ENCODE measurements at places on chromosomes 5 and 9. TPM values are rescaled to one million over a fixed set of nuclear protein-coding genes. Genes with fewer than 3 reads are reported as not detected.

DNA sequence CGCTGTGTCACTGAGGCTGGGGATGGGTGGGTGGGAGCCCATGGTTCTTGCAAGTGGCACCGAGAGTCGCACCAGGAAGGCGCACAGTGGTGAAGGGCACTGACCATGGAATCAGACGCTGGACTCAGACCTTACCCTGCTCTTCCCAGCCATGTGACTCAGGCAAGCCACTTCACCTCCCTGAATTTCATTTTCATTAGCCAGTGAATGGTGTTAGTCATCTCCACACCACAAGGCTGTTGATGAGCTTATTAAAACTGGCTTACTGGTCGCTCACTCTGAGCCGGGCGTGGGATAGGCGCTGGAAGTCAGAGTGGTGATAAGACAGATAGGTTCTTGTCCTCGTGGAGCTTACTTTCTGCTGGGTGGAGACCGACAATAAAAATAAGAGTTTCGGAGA is 25.1 kb downstream of the FGF18 start:
- no peaks in the 10 kb centered on the region for H3K4me1 ChIP-seq
- H3K4me3 ChIP-seq: no peak overlapping the region
- H3K27ac ChIP-seq: no peak overlapping the region

GRCh38 chr9:110258690-110259091 is 2.4 kb upstream of the TXN start:
- peaks cover 9% of the 10 kb centered on the region for H3K36me3 ChIP-seq
- DNase-seq: no peak
- peaks cover 36% of the 10 kb centered on the region for H3K4me1 ChIP-seq
- H3K27me3 ChIP-seq: peaks cover 4% of the 10 kb centered on the region

- DNase-seq: no peak
- H3K4me3 ChIP-seq: no peak overlapping the region
Observed at GRCh38 chr5:17113174-17113958, 104.1 kb upstream of the BASP1 start.

The SLC6A3 gene
- total RNA-seq: not detected

The PCDHGC4 gene
- not detected for total RNA-seq

- DNase-seq: no peak
- no peak overlapping the region for H3K27ac ChIP-seq
- H3K27me3 ChIP-seq: no peaks in the 10 kb centered on the region
Observed at GRCh38 chr5:7795306-7795705, 55.6 kb downstream of the CFAP90 start.

GRCh38 chr9:136499071-136499934 is 16.5 kb upstream of the SEC16A start:
- H3K36me3 ChIP-seq: peaks cover 30% of the 10 kb centered on the region

DNA sequence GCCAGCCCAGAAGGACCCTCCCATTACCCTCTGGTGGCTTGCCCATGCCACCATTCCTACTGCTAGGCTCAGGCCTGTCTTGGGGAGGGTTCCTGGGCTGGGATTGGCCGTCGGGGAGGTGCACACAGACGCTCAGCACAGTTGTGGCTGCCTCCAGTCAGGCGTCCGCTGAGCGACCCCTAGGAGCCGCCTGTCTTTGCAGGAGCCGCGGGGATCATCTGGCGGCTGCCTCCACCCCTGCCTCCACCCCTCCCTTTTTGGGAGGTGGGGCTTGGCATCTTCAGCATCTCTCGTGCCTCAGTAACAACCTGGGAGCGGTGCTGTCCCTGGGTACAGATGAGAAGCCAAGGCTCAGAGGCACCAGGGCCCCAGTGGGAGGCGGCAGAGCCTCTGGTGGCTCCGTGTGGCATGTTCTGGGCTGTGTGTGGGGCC is 39.6 kb downstream of the RXRA start:
- no peaks in the 10 kb centered on the region for H3K4me1 ChIP-seq
- no peaks in the 10 kb centered on the region for H3K36me3 ChIP-seq
- no peak for DNase-seq
- H3K4me3 ChIP-seq: no peak overlapping the region

DNA sequence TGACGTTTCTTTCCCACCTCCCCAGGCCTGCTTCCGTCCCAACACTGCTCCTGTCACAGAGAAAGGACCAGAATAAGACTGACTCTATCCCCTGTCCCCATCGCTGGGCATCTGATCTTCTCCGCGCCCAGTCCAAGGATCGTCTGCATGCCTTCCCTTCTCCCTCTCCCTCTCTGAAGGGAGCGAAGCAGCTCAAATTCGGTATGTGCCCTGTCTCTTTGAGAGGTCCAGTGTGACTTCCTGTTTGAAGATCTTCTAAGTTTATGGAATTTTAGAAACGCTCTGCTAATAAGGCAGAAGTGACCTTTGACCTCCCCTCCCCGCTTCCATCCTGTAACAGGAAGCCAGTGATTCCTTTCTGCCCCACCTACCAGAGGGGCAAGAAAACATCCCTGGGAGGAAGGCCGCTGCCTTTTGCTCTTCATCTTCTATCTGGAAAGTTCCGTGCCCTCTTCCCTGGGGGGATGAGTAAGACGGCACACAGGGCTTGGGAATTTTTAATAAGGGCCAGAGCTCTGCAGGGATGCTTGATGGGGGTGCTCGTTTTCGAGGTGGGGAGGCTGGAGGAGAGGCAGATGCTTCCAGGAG is 40.7 kb upstream of the RNU6ATAC start:
- no peaks in the 10 kb centered on the region for H3K4me1 ChIP-seq
- no peak for DNase-seq
- peaks cover 29% of the 10 kb centered on the region for H3K27me3 ChIP-seq
- no peak overlapping the region for H3K4me3 ChIP-seq
- H3K27ac ChIP-seq: no peak overlapping the region
- no peaks in the 10 kb centered on the region for H3K36me3 ChIP-seq

DNA sequence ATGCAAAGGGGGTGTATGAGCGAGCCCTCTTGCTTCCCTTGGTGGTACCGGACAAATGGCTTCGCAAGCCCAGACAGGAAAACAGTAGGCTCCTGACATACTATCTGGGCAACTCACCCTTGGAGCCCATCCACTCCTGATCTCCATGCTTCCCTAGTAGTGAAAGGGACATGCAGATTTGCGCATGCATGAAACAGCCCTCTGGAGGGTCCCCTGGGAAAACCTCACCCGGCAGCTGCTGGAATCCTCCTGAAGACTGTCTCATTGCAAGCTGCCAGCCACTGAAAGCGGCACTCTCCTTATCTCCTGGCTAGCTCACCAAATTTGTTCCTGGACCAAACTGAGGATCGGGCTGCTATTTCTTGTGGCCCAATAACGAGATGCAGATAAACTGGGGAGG is 10.2 kb downstream of the ZNF169 start:
- DNase-seq: no peak
- H3K27ac ChIP-seq: no peak overlapping the region
- no peaks in the 10 kb centered on the region for H3K27me3 ChIP-seq
- H3K4me3 ChIP-seq: no peak overlapping the region
- H3K4me1 ChIP-seq: peaks cover 3% of the 10 kb centered on the region

- H3K27ac ChIP-seq: no peak overlapping the region
- no peaks in the 10 kb centered on the region for H3K36me3 ChIP-seq
- H3K4me3 ChIP-seq: no peak overlapping the region
- no peaks in the 10 kb centered on the region for H3K4me1 ChIP-seq
- DNase-seq: no peak
- H3K27me3 ChIP-seq: peaks cover 2% of the 10 kb centered on the region
Observed at GRCh38 chr5:1220351-1220750, 4.8 kb upstream of the SLC6A18 start.

The STPG3 gene
- total RNA-seq: not detected

DNA sequence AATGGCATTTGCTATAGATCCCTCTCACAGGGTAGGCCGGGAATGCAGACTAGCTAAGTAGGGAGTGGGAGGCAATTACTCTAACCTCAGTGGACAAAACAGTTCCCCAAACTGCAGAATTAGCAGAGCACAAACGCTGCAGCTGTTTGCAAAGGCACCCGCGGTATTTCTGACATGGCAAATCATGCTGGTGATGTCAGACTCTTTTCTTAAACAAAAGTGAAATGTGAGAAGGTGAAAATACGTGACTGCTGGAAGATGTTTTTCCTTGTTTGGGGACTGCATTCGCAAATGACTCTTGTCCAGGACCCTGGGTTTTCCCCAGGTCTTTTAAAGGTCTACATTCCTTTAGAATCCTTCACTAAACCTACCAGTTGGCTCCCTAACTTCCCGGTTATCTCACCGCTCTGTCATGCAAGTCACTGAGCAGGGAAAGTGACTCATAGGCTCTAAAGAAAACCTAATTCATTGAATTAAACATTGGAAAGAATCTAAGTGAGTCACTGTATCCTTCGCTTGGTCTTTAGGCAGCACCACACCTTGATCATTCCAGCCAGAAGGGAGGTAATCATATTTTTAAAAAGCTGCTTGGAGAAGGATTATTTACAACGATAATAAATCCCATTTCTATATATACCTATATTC is 91.5 kb upstream of the DNAH5 start:
- DNase-seq: no peak
- H3K27ac ChIP-seq: no peak overlapping the region

DNA sequence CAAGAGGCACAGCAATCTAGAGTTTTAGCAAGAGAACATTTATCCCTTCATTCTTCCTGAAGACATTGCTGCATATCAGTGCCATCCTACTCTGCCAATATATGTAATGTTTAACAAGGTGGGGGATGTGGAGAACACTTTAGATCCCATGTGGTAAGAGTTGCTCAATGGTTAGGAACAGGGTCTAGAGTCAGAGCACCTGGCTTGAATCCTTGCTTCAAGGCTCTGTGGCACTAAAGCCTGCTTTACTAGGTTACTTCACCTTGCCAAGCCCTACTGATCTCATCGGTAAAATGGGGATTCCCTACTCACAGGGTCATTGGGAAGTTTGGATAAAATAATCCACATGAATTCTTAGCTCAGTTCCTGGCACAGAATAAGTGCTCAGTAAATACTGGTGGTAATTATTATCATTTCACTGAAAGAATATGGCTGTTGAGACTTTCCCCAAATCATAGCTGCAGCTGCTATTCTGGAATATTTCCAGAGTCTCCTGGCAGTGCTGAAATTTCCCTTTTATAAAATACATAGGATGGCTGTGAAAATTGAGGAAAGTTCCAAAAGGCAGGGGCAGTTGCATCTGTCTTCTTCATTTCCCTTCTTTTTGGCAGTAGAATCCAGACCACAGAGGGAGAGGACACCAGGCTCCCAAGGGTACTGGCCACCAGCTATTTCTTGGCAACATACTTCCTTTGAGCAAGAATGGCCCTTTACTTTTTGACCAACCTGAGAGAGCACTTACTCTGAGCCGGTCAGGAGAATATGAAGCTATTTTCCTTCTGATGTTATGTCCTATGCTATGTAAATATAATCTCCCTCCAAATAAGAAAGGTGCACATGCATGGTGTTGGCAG is 142.8 kb downstream of the PALM2AKAP2 start:
- no peak overlapping the region for H3K4me3 ChIP-seq
- H3K27ac ChIP-seq: no peak overlapping the region
- H3K27me3 ChIP-seq: no peaks in the 10 kb centered on the region
- peaks cover 47% of the 10 kb centered on the region for H3K4me1 ChIP-seq
- DNase-seq: no peak

DNA sequence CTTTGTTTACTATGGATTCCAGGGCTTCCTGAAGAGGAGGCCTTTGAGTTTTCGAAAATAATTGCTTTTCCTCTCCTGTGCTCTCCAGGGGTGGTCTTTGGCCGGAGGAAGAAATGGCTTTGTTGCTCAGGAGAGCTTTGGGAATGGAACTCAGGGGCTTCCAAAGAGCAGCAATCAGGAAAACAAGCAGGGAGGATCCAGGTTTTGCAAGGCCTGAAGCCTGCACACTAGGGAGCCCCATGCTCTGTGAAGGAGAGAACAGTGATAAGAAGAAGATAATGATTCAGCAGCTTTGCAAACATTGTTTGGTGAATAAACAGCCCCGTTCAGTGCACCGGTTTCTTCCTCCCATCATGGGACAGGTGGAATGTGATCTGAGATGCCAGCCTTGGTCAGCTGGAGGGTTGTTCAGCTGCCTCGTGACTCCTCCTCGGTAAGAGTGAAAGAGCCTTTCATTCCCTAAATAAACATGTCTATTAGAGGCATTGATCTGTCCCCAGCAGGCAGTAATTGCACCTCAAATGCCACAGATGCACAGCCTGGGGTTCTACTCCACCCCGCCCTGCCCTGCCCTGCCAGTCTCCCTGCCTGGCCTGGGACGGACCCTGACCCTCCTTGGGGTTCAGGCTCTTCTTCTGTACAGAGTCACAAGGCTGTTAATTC is 11.5 kb upstream of the ALDH1B1 start:
- no peaks in the 10 kb centered on the region for H3K4me1 ChIP-seq
- no peak for DNase-seq
- no peaks in the 10 kb centered on the region for H3K36me3 ChIP-seq
- no peak overlapping the region for H3K27ac ChIP-seq

- H3K4me3 ChIP-seq: no peak overlapping the region
- no peaks in the 10 kb centered on the region for H3K27me3 ChIP-seq
- no peak for DNase-seq
- no peaks in the 10 kb centered on the region for H3K36me3 ChIP-seq
Observed at GRCh38 chr5:60334281-60334713, 365.7 kb downstream of the DEPDC1B start.

GRCh38 chr9:115777610-115778009 is 376.0 kb upstream of the PAPPA start:
- H3K36me3 ChIP-seq: no peaks in the 10 kb centered on the region
- H3K4me3 ChIP-seq: no peak overlapping the region
- no peaks in the 10 kb centered on the region for H3K4me1 ChIP-seq
- no peak for DNase-seq
- H3K27me3 ChIP-seq: no peaks in the 10 kb centered on the region
- H3K27ac ChIP-seq: no peak overlapping the region

DNA sequence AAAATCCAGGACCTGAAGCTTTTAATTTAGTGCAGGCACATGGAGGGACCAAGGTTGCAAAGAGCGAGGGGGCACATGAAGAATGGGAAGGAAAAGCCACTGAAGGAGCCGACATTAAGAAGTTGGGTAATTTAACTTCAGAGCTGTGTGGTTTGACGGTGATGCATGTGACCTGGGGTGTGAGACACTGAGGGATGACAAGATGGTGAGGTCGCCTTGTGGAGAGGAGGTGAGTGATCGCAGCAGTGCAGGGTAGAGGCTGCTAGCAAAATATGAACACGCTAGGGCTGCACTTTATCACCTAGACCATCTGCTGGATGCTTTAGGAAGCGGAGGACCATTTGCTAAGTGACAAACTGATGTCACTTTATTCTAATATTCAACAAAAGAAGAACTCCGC is 339.0 kb upstream of the KIF2A start:
- H3K36me3 ChIP-seq: no peaks in the 10 kb centered on the region
- H3K27ac ChIP-seq: no peak overlapping the region
- DNase-seq: no peak
- H3K27me3 ChIP-seq: peaks cover 8% of the 10 kb centered on the region

The DDX4 gene
- 0.50 TPM for total RNA-seq

The OLFML2A gene
- total RNA-seq: not detected

- no peaks in the 10 kb centered on the region for H3K36me3 ChIP-seq
- DNase-seq: no peak
- no peaks in the 10 kb centered on the region for H3K27me3 ChIP-seq
- no peaks in the 10 kb centered on the region for H3K4me1 ChIP-seq
- no peak overlapping the region for H3K4me3 ChIP-seq
Observed at GRCh38 chr5:21765406-21765805, 1087.7 kb downstream of the CDH12 start.

GRCh38 chr5:113075019-113075418 is 98.4 kb downstream of the DCP2 start:
- no peak overlapping the region for H3K4me3 ChIP-seq
- peaks cover 8% of the 10 kb centered on the region for H3K36me3 ChIP-seq
- H3K4me1 ChIP-seq: peaks cover 17% of the 10 kb centered on the region
- H3K27ac ChIP-seq: no peak overlapping the region

The PPP2R2B gene
- 1.8 TPM for total RNA-seq

- no peaks in the 10 kb centered on the region for H3K4me1 ChIP-seq
- DNase-seq: no peak
- no peaks in the 10 kb centered on the region for H3K27me3 ChIP-seq
- no peak overlapping the region for H3K27ac ChIP-seq
Observed at GRCh38 chr5:12861886-12862654, 957.8 kb upstream of the CTNND2 start.

The FAM221B gene
- not detected for total RNA-seq
